Spleen (tissue), 13 donors: ENCODE measurements at places on chromosomes 7 and 10. TPM values are rescaled to one million over a fixed set of nuclear protein-coding genes. Genes with fewer than 3 reads are reported as not detected.
A peak's percentile ranks its signal among the peaks of the same experiment; 100 is the strongest.

GRCh38 chr10:13993169-13993568 is 337.6 kb downstream of the FRMD4A start:
- no peak for DNase-seq

GRCh38 chr10:6119962-6120361 is 31.1 kb downstream of the RBM17 start:
- DNase-seq, result no peak

DNA sequence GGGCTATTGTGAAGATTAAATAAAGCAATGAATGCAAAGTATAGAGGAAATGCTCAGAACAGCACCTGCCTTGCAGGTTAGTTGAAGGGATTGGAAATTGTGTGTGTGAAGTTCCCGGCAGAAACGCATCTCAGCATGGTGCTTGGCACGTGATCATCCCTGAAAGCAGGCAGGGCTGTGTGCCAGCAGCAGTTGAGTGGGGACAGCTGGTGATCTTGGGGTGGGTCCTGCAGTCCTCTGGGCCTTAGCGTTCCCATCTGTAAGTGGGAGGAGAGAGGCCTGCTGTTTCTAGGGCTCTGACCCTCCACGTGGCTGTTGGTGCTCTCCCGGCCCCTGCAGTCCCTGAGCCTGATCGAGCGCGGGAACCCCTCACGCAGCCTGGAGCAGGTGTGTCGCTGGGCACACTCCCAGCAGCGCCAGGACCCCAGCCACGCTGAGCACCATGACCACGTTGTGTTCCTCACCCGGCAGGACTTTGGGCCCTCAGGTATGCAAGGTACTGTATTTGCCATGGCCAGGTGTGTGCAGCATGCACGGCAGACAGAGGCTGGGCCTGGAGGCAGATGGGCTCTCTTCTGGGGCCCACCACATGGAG is 55.3 kb downstream of the TBATA start:
- DNase-seq, result no peak

GRCh38 chr7:99219185-99219767 is 11.4 kb upstream of the KPNA7 start:
- peak; percentile 2 for DNase-seq

GRCh38 chr10:128465697-128466096 is 339.5 kb upstream of the MKI67 start:
- DNase-seq, result peak; percentile 58

GRCh38 chr10:13769946-13770345 is 183.2 kb downstream of the PRPF18 start:
- no peak for DNase-seq

DNA sequence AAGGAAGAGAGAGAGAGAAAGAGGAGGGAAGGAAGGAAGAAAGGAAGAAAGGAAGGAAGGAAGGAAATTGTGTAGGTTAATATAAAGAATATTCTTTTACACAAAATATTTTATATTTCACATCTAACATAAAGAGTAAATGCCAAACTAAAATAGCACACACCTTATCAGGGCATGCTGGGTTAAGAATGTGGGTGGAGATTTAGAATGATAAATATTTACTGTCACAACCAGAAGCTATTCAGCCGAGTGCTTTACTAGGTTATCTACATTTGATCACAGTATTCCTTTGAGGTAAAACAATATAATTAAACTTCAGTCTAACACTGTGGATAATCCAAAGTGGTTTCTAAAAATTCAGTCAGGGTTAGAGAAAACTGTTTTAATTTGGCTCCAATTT is 103.3 kb downstream of the SEMA3A start:
- DNase-seq, result no peak

GRCh38 chr10:84908491-84908890 is 580.1 kb downstream of the CCSER2 start:
- no peak for DNase-seq

- peak; percentile 50 for DNase-seq
Observed at GRCh38 chr10:43965033-43965917, 316.6 kb upstream of the ZNF32 start.

DNA sequence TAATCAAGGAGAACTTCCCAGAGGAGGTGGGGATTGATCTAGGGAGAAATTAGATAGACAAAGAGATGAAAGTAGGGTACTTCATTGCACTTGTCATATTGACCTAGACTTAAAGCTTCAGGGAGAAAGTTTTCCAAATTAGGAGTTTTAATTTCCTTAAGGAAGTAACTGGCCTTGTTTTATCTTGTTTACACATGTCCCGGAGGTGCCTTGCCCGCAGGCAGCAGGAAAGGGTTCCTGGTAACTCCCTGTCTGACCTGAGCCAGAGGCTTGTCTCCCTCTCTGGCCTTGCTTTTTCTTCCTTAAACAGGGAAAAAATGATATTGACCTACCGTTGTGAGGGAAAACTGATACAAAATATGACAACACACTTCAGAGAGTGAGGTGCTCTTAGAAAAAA is 181.6 kb downstream of the EVX1 start:
- DNase-seq, result no peak

DNA sequence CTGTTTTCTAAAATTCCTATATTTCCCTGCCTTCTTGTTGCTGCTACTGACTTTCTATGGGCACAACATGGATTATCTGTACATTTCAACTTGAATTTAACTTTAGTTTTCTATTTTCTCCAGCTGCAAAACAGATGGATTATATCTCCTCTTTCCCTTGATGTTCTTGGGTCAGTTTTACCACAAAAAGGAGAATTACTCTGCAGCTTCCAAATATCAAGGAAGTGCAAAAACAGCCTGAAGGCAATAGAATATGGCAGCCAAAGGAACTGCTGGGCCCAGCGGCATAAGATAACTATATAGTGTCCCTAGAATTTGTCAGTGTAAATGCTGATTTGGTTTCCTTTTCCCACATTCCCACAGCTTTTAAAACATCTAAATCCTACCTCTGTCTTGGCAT is 29.1 kb downstream of the CPED1 start:
- no peak for DNase-seq

GRCh38 chr7:74023786-74024185 is 4.2 kb upstream of the ELN start:
- no peak for DNase-seq

DNA sequence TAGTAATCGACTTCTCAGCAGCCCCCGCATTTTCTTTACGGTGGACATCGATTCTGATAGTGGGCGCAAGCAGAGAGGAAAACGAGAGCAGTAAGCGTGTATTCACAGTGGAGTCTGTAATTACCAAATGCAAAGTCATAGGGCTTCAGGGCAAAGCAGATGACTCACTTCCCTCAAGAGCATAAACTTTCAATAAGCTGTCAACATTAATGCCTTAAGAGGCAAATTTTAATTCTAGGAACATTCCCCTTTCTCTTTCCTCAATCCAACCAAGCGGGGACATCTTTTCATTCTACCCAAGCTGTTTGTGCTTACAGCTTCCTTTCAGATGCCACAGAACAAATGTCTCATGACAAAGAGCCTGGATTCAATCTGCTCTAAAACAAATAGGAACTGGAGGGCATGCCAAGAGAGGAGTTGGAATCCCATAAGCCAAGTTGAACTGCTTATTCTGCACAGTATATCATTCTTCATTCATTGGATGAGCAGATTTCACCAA is 48.6 kb downstream of the MALSU1 start:
- DNase-seq, result no peak

DNA sequence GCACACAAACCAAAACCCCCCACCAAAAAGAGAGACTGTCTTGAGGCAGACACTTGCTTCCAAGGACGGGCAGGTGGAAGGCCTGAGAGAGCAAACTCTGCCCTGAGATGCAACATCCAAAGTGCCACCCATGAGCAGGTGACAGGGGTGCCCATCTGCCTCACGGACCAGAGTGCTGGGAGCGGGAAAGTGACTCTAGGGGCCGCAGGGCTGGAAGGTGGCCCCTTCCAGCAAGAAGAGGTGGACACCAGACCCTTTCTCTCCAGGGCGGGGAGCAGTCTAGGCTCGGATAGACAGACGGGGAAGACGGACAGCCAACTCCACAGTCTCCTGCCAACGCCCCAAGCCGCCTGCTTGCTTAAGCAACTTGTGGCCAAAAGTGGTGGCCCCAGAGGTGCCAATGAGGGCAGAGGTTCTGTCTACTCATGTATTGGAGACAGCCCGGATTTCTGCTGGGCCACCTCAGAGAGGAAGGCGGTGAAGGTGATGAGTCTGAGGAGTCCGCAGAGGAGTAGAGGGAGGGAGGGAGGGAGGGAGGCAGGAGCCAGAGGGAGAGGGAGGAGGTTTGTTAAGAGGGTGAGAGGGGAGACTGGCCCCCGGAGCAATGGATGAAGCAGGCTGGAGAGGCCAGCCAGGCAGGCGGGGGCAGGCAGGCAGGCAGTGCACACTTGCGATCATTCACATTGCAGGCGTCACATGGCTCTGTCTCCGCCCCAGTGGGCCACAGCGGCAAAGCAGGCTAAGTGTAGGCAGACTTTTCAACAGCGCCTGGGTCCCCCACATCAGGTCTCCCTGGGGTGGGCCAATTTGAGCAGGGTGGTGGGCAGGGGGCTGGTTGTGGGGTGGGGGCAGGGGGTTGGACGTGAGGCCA is 65.6 kb downstream of the SLC29A4 start:
- DNase-seq, result no peak

GRCh38 chr7:30437823-30438574 is 40.6 kb downstream of the NOD1 start:
- DNase-seq, result no peak

Gene AKR1C4
- not detected for total RNA-seq

Gene ANXA8L1
- 0.42 TPM for total RNA-seq

Gene MMD2
- not detected for total RNA-seq

Gene TMEM178B
- 1.7 TPM for total RNA-seq

Gene CPA4
- total RNA-seq, result 0.79 TPM

Gene AMPH
- total RNA-seq, result 10.3 TPM
